ENCODE measurements at places on chromosomes 7 and 10.

DNA sequence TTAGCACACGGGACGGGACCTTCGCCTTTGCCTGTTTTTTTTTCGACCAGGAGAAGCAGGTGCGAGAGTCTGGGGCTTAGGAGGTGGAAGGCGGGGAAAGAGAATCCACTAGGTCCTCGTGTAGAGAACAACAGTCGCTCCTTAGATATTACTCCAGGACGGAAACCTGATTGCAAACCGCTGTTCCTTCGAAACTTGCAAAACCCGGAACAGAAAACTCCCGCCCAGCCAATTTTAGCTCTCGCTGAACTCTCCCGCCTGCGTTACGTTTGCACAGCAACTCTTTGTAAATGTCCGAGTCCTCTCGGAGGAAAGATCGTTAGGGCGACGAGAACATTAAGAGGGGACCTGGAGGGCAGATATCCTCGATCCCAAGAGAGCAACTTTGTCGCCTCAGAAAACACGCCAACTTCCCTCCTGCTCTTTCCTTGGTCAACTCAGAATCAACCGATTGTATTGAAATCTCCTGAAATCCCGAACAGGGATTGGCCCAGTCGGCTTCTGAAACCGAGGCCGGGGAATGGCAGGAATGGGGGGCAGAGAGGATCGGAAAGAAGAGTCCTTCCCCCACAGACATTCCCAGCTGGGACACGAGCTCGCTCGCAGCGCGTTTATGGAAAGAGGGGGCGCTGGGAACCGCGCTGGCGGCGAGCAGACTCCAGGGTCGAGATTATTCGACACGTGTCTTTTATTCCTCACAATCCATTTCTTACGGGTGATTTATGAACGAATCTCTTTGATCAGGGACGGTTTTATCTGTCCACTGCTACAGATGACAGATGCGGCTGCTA, 9.9 kb downstream of the TWIST1 start:
- no peak for DNase-seq

DNA sequence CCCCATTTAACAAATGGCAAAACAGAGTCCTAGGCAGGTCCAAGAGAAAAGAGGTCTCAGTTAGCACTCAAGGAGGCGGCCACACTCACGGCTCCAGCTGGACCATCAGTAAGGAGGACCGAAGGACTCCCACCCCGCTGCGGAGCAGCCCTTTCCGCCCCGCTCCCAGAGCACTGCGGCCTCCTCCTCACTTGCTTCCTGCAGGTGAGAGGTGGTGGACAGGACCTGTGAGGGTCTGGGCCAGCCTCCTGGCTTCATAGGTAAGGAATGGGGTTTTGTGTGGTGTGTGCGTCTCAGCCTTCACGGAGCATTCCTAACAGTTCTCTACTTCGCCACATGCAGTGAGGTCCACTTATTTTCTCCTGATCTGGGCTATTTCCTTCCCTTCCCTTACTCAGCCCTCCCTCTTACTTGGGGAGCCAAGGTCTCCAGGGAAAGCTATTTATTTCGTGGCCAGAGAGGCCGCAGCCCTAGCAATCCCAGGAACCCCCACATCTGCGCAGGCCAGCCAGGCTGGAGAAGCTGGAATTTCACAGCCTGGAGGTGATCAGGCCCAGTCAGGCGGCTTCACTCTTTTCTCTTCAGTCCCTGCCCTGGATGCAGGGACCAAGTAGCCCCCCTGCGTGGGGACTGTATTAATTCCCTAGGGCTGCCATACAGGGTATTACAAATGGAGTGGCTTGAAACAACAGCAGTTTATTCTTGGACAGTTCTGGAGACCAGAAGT, 45.9 kb downstream of the ZNF783 start:
- DNase-seq = no peak

DNA sequence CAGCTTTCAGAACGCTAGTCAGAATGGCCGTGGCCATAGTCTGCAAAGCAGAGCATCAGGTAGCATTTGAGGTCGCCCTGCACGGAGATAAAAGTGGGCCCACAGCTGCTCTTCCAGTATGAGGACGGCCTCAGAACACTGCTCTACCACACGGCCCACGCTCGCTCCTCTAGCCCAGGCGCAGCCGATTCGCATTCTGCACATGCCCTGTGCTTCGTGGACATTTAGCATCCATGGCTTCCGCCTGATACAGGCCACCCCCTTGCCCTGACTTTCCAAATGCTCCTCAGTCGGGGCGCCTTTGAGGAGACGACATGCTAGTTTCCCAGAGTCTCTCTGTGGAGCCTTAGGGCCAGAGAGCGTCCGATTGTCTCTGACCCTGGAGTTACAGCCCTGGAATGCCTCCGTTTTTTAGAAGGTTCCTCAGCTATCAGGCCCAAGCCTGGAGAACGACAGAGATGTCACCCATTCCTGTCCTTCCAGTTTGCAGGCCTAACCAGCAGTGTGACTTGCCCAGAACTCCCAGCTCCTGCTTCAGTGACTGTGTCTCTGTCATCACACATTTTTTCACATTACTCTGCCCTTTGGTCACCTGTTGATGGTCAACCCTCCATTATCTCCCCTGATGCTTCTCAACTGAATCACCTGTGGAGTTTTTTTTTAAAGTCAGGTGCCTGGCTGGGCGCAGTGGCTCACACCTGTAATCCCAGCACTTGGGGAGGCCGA, 14.3 kb downstream of the STRA8 start:
- no peak for DNase-seq

DNA sequence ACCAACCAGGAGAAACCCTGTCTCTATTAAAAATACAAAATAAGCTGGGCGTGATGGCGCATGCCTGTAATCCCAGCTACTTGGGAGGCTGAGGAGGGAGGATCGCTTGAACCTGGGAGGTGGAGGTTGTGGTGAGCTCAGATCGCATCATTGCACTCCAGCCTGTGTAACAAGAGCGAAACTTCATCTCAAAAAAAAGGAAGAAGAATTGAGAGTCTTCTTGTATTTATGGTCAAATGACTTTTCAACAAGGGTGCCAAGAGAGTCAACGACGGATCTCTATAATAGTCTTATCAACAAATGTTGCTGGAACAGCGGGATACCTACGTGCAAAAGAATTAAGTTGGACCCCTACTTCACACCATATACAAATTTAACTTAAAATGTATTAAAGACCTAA, 21.6 kb upstream of the JAZF1 start:
- DNase-seq = no peak

DNA sequence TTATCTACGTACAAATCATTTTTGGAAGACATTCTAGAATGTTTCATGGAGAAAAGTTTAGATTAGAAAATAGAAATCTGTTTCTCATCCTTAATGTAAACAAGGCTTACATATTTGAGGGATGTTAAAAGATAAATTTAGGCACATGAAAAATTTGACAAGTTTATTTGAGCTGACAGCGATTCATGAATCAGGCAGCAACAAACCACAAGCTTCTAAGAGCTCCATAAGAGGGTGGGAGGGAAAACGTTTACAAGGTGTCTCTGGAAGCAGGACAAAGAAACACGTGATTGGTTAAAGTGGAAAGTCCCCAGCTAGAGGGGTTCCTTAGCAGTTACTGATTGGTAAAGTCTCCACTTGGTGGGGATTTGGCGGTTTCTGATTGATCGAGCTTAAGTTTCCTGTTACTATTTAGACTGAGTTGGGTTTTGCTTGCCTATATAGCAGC, 228.9 kb upstream of the PITRM1 start:
- no peak for DNase-seq

GRCh38 chr10:70602665-70603448, at the start of gene PRF1:
Gene PRF1, minus strand, starts transcription at chr10:70602741. Its CDS starts 1,839 bp downstream, at chr10:70600902.
- DNase-seq = peak; percentile 78

- no peak for DNase-seq
These were observed 285.6 kb upstream of the SORCS1 start for GRCh38 chr10:107450056-107450455.

DNA sequence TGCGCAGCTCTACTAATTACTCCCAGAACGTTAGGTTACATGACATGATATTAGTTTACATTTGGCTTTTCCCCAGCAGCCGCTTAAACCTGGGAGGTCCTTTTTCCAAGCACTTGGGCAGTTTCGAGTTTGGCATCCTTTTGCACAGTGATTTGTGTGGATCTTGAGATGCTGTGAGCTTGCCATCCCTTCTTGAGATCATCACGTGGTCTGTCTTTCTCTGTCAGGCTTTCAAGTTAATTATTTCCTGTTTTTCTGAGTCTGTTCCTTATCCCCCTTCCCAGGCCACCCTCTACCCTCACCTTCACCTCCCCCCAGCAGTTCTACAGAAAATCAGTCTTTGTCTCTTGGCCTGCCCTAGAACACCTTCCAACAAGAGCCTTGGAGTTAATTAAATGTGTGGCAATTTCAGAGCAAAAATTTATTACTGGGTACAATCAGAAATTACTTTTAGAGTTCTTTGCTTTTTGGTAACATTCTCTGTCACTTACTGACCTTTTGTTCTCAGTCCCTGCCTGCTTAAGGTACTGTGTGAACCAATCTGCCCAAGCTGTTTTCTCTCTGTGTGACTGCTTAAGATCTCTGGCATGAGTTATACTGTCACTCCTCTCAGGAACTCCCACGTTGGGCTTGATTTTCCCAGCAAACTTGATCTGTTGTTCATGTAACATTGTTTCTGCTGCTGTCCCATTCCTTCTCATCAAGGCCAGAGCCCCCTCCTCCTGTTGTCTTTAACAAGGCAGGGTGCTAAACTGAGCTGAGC, 3.1 kb upstream of the SLF2 start:
- no peak for DNase-seq

DNA sequence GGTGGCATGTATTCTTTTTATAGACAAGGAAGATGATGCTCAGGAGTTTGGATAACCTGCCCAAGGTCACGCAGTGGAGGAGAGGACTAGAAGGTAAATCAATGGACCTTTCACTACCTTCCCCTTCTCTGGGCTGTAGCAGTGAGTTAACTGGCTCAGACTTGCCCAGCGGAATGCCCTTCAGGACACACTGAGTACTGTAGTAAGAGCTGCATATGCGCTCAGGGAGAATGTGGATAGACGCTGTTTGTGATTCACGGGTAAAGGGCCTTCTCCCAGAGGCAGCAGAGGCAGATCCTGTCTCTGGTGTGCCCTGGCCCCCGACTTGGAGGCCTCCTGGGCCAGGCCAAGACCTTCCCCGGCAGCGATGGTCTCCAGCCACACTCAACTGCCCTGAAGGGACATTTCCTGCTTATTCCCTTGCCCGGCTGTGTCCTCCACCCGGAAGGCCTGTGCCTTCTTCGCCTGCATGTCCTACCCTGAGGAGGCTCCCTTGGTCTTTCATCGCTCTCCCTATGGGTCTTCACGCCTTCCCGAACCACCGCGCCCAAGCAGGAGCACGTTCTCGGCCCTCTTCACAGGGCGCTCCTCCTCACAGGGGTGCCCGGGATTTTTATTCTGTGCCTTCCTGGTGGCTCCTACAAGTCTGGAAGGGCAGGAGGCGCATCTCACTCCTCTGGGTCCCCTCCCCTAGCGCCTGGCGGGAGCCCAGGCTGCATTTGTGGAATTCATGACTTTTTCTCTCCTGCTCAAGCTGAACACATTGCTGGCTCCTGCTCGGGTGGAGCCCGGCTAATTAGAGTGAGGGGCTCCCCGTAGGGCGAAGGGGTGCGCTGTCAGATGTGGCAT, 1.8 kb upstream of the IKZF1 start:
- DNase-seq = no peak

DNA sequence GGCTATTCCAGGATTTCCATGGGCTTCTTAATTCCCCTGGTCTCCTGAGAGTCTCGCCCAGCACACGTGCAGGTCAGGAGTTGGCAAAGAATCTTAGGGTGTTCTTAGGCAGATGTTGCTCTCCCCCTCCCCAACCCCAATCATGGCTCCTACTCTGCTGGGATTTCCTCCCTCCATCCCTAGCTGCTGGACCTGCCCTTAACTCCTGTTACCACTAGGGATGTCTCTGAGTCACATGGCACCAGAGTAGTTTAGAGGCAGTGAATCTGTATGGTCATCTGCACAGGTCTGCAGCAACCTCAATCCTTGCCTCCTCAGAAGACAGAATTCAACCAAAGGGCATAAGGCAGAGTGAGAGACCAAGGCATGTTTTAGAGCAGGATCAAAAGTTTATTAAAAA, 51.8 kb upstream of the CHST3 start:
- DNase-seq = no peak

GRCh38 chr10:98435178-98435577, 11.6 kb downstream of the HPS1 start:
- DNase-seq = no peak

- no peak for DNase-seq
These were observed 206.7 kb downstream of the CAMK1D start for GRCh38 chr10:12556039-12556438.

- no peak for DNase-seq
These were observed 170.4 kb upstream of the NRG3 start for GRCh38 chr10:81704596-81704995.

DNA sequence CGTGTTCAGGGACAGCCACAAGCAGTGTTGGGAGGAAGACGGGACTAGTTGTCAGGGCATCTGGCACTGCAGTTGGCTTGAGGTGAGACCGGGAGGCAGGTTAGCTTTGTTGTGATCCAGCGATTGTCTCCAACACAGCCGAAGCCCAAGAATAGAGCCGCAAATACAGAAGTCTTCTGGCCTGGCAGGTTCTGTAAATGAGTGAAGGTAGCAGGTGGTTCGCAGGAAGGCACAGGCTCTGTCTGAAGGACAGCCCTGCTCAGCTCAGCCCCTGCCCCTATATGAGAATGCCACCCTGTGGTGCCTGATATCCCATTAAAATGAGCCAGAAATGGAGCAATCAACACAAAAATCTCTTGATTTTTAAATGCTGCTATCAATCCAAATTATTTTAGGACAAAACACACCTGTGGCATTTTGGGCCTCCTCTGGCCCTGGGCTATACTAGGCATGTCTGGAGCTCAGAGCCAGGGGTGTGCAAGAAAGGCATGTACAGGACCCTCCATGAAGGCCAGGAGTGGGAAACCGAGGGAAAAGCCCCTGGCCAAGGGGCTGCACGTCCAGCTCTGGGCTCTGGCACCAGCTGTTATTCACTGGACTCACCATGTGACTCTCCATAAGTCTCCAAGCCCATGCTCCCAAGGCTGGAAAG, 11.2 kb upstream of the C10orf71 start:
- DNase-seq = no peak

DNA sequence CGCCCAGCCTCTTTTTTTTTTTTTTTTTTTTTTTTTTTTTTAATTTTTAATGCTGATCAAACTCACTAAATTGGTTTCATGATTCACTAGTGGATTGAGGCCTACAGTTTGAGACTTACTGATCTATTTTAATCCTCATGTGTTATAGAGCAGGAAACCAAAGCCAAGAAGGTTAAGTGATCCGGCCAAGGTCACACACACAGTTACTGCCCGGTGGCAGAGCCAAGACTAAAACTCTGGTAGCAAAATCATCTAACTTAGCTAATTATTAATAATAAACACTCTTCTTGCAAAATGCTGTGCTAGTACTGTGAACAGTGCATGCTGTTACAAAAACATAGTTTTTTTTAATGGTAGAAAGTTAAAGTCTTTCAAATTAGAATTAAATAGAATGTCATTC, 188.3 kb upstream of the NFE2L3 start:
- DNase-seq = no peak

GRCh38 chr7:146826329-146826728, 709.7 kb downstream of the CNTNAP2 start:
- no peak for DNase-seq

- DNase-seq = no peak
These were observed 86.9 kb upstream of the SEMA3A start for GRCh38 chr7:84281518-84281917.

All from stimulated activated CD8-positive, alpha-beta memory T cell treated with anti-CD3 and anti-CD28 coated beads, Interleukin-7, amount 100 ng/mL, for 48 hours (primary cell).